ENCODE measurements at places on chromosomes 5 and 9.
A peak's percentile ranks its signal among the peaks of the same experiment; 100 is the strongest.

GRCh38 chr5:170736966-170737365 lies 46.6 kb upstream of the GABRP start:
- no peak for DNase-seq

DNA sequence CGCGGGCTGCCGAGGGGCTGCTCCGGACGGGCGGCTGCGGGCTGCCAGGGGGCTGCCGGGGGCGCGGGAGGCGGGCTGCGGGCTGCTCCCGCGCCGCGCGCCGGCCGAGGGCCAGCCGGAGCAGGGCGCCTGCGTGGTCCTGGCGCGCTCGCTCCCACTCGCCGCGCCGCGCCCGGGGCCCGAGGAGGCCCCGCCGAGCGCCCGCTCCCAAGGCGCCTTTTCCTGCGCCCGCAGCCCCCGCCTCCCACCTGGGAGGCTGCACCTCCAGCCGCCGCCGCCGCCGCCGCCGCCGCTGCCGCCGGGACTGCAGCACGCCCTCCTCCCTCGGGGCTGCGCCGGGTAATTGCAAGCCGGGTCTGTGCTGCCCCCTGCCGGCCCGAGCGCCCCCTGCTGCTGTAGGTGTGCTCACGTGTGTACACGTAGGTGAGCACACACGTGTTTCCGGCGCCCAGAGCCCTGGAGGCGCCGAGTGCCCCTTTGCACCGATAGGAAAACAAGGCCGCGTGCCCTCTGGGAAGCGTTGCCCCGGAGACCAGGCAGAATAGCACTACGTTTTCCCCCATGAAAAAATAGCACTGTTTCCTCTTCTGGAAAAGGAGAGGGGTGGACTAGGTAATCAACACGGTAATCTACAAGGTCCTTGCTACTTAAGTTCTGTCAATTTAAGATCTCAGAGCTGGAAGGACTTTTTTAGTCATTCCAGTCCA lies at the start of gene EPB41L4B:
Gene EPB41L4B, minus strand, starts transcription at position 318 of the 707 bp plus-strand sequence. CDS start 613 bp downstream, outside the sequence.
- peak; percentile 89 for DNase-seq

GRCh38 chr9:123414936-123415930 lies 59.2 kb downstream of the CRB2 start:
- DNase-seq: no peak

GRCh38 chr9:78132701-78133058 lies 101.1 kb upstream of the GNAQ start:
- no peak for DNase-seq

- no peak for DNase-seq
Measured at GRCh38 chr9:70222354-70222753, 36.4 kb upstream of the SMC5 start.

DNA sequence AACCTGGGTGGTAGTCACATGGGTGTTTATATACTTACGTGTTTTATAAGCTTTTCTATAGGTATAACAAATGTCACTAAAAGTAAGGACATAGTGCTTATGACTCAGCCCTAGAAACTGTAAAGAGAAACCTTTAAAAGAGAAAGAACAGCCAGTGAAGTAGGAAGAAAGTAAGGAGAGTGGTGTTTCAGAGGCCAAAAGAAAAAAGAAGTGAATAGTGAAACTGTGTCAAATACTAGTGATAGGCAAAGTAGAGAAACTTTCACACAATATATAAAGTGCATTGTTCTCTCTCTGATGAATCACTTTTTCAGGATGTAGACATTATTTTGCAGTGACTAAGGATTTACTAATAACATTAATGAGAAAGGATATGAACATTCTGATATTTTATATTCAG lies 74.2 kb upstream of the SUSD1 start:
- DNase-seq: no peak

DNA sequence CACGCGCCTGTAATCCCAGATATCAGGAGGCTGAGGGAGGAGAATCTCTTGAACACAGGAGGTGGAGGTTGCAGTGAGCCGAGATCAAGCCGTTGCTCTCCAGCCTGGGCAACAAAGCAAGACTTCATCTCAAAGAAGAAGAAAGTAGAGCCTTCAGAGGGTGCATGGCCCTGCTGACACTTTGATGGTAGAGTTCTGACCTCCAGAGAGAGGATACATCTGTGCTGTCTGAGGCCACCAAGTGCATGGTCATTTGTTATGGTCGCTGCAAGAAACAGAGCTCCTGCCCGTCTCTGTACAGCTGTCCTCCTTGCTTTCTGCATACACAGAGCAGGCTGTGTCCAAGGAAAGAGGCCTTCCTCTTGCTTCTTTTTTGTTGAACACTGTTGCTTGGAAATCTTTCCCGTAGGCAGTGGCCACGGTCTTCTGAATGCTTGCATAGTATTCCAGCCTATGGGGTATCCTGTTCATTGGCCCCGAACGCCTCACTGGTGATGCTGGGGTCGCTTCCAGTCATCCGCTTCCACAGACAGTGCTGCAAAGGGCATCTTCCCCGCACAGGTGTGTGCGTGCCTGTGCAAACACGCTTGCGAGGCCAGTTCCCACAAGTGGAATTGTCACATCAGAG lies 36.8 kb upstream of the UNC5A start:
- DNase-seq: no peak

DNA sequence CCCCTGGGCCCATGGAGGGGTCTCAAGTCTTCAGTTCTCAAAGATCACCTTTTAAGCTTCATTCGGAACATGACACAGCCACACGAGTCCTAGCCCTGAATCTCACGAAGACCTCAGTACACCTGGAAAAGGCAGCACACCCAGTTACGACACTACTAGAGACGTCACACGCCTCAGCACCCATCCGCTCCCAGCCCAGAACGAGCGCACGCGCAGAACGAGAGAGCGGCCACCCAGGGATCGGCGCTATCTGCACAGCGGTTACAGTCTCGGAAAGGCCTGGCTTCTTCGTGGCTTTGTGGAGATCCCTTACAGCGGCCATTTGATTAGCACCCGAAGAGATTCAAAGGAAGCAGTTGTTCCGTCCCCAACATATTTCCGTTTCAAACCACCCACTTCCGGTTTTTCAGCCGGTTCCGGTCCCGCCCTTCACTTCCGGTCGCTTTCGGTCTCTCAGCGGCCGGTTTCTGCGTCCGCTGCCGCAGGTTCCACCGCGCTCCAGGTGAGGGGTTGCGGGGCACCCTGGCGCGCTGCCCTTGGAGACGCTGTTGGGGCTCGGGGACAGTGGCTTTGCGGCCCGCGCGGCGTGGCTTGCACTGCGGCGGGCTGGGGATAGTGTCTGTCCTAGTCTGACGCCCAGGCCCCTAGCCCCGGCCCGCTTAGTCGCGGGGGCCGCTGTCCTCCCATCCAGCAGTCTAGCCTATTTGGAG lies at the start of gene UBLCP1:
Gene UBLCP1, plus strand, starts transcription at position 432 of the 710 bp plus-strand sequence. CDS start 5,626 bp downstream, outside the sequence.
- peak; percentile 84 for DNase-seq

GRCh38 chr5:168934169-168934568 lies 355.0 kb upstream of the PANK3 start:
- no peak for DNase-seq

GRCh38 chr9:89234205-89235067 lies 55.8 kb upstream of the SHC3 start:
- DNase-seq: peak; percentile 44

DNA sequence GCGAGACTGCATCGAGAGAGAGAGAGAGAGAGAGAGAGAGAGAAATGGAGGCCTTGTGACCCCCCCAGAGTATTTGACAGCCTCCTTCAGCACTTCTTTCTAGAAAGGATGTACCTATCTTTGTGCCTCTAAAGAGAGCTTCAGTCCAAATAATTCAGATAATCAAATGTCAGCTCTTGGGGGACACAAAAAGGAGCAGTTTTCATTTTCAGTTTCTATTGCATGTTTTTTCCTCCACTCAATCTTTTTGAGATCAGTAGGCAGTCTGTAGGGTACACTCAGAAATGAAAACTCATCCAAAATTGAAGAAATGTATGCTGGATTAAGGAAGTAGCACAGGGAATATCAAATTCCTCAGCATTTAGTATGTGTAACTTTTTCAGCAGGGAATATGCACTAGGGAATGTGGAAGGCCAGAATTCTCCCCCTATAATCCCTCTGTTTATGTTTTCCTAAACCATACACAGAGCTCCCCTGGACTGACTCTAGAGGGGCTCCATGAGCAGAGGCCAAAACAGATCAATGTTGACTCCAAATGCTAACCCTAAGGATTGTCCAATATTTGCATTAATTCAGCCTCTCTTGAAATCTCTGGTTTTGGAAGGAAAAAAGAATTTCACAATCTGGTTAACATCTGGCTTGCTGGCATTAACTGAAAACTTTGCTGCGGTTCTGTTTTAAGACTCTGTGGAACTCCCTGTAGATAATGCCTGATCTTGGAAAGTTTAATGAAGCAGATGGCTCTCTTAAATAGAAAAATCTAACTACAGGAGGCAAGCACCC lies 250.1 kb downstream of the CEMIP2 start:
- DNase-seq: no peak

- DNase-seq: no peak
Measured at GRCh38 chr5:10827571-10827970, 66.5 kb upstream of the DAP start.

GRCh38 chr5:148998174-148998797 lies 64.6 kb downstream of the SH3TC2 start:
- DNase-seq: peak; percentile 25

DNA sequence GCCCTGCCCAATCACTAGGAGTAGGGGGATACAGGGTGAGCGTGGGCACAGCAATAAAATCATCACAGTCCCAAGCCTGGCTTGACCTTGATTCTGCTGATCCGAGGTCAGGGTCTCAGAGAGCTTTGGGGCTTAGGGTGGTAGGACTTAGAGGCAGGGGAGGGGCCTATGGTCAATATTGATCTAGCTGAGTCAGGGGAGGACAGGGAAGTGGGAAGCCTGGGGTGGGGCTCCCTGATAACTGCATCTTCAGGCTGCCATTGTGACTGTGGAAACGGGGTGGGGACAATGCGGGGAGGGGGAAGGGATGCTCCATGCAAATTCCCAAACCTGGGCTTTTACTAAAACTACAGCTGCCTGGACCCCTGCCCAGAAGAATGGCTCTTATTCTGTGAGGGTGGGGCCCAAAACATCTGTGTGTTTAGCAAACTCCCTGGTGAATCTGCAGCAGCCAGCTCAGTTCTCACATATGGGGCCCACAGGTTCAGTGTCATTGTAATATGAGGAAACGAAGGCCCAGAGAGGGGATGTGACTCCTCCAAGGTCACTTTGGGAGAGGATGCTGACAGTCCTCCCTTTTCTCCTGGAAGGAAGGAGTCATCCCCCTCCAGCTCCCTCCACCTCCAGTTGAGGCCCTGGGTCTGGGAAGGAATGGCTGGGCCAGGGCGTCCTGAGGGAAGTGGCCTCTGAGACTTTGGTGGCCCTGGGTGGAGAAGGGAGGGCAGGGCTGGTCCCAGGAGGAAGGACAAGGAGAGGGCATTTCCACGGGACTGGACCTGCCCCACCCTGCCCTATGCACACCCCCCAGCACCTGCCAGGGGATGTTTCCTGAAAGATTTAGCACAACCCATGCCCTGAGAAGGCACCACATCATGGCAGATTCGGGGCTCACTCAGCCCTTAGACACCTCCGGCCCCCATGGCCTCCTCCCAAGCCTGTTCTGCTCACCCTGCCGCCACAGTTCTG lies 26.4 kb downstream of the SLC6A7 start:
- DNase-seq: no peak

DNA sequence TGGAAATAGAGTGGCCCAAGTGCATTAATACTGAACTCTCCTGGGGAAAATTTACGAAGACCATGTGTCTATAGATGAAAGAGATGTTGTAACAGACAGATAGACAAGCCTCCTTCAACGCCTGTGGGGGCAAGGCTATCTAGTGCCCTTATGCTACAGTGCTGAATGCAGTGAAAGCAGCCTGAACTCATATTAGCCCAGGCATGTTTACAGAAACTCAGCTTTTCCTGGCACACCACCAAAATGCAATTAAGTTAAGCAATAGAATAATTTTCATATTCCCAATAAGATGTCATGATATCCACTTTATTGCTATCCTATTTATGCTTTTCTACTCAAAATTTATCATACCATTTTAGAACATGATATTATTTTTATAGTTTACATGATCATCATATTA lies 277.0 kb downstream of the DIRAS2 start:
- DNase-seq: no peak

GRCh38 chr5:75992753-75993152 lies 90.4 kb upstream of the SV2C start:
- DNase-seq: no peak

DNA sequence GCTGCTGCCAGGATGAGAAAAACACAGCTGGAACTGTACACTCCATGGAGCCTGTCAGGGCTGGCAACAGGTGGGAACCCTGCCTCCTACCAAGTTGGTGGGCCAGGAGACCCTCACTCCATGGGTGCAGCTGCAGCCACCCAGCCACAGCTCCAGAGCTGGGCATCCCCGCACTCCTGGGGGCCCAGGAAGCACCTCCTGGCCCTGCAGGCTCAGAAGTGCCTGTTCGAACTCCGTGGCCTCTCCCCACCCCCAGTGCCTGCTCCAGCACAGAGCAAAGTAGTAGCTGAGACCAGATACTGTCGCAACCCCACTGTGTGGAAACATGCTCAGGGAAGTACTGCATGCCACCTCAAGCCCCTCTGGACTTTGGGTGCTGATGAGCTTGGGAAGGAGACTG lies 564.0 kb upstream of the ACO1 start:
- DNase-seq: no peak

GRCh38 chr9:99006979-99007378 lies 63.3 kb downstream of the COL15A1 start:
- no peak for DNase-seq

- DNase-seq: no peak
Measured at GRCh38 chr5:95631255-95631958, 11.5 kb downstream of the GPR150 start.

DNA sequence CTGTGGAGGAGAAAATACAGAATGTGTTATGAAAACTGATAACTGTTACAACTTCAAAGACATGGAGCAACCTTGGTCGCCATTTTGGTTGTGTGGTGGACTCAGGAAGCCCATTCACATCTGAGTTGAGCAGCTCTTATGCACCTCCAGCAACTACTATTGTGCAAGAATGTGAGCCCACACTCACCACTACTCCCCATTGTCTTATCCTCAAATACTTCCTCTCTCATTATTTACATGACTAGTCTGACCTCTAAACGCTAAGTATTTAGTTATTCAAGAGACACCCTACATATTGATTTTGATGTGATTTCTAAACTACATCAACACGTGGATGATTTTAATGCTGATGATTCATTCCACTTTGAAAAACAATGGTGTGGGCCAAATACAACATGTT lies 516.6 kb upstream of the CLINT1 start:
- DNase-seq: no peak

GRCh38 chr5:12277504-12278192 lies 373.4 kb upstream of the CTNND2 start:
- DNase-seq: no peak

- DNase-seq: no peak
Measured at GRCh38 chr5:138506370-138507306, 36.4 kb downstream of the ETF1 start.

- DNase-seq: peak; percentile 15
Measured at GRCh38 chr9:88312517-88313103, 75.6 kb upstream of the SPIN1 start.

DNA sequence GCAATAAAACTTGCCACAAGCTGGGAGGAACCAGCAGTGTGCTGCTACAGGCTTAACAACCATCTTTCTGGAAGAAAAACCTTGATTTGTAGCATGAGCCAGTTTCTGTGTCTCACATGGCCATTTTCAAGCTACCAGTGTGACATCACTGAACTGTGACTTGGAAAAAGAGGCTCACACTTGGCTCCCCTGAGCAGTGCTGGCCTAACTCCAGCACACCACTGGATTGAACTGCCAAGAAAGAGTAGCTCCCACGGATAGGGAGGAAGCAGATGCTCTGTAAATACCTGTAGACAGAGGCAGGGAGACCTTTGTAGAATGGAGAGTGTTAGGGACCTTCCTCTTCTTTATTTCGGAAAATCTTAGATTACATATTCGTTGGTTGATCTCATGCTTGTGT lies 197.9 kb downstream of the SH3GL2 start:
- DNase-seq: no peak

All from stimulated activated CD4-positive, alpha-beta T cell treated with anti-CD3 and anti-CD28 coated beads, Interleukin-4, amount 100 ng/mL, for 24 hours (primary cell).